ENCODE measurements at places on chromosomes 5 and 9.

DNA sequence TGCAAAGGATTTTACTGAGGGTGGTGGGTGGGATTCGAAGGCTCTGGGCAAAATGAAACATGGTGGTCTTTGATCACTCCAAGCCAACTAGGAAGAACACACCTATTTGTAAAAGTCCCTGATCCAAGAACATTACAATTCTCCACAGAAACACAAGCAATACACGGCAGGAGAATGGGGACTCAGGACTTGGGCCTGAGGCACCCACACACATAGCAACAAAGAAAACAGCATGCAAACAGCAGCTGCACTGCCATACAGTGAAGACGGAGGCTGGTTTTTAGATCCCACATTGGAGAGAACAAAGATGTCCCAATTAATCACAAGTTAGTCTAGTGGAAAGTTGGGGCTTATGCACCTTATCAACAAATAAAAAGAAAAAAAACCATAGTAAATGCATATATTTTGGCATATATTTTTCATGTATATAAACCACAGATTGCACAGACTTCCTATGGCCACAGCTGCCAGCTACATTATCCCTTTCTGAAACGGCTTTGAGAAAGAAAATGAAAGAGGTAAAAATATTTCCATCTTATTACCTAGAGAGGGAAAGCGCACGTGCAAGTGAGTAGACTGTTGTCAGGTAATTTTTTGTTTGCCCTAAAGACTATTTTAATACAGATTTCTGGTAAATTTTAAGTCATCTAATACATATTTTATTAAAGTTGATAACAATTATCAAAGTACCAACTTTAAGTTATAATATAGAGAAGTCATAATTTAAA is 410.9 kb downstream of the BNC2 start:
- DNase-seq: no peak

DNA sequence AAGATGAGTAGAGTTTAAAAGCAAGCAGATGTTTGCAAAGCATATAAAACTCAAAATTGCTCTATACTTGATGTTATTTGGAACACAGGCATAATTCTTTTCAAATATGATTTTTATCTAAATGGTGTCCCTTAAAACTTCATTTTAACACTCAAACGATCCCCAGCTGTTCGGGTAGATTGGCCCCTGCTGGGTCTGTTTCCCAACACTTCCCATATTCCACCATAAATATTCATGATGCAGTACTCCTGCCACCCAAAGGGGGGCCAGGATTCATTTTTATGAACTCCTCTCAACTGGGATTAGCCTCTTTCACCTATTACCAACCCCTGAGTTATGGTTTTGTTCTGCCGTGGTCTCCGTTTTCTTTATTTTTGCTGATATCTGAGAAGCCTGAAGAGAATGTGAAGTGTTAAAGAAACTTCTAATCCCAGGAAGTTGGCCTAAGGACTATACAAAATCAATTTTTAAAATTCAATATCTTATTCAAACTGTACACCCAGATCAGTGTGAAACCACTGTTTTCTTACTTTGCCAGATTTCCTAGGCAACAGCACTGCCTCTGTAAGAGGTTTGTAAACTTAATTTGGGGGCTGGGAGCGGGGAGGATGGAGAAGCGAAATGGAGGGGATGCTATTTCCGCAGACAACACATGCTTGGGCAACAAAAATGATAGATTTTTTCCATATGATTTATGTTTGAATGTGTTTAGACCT is 384.1 kb downstream of the DMRT2 start:
- no peak for DNase-seq

GRCh38 chr5:59673438-59674058 is 220.0 kb downstream of the PDE4D start:
- DNase-seq: no peak

DNA sequence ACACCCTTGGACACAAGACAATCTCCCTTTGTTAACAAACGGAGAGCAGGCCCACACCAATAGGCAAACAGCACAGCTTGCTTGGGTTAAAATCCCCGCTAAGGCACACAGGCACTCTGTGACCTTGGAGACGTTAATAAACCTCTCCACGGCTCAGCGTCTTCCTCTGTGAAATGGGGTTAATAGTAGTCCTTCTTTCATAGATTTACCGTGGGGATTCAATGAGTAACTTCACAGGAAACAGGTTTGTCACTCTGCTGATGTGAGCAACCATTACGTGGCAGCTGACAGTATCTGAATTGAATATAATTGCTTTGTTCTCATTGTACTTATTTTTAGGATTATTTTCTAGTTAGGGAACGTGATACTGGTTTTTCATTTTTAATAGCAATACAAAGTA is 65.2 kb upstream of the ADRA1B start:
- DNase-seq: no peak

DNA sequence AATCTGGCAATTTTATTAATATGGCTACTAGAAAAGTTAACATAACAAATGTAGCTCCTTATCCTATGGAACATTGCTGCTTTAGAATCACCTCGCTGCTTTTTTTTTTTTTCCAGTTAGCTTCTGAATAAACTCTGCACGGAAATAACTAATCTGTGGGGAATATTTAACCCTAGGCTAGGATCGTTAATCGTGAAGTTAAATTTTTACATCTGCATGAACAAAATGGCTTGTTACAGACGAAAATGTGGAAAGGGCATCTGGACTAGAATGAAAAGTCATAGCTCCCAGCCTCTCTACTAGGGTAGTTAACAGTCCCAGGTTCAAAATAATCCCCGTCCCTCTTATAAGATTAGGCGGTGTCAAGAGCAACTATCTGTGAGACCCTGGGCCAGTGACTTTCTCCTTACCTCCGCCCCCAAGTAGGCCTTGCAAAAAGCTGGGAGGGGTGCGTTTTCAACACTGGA is 470 bp upstream of the SLC22A5 start:
- no peak for DNase-seq

GRCh38 chr5:181246276-181247049 is 2.8 kb upstream of the RACK1 start:
- DNase-seq: no peak

- DNase-seq: no peak
Measured at GRCh38 chr5:5331848-5332247, 90.6 kb upstream of the ICE1 start.

DNA sequence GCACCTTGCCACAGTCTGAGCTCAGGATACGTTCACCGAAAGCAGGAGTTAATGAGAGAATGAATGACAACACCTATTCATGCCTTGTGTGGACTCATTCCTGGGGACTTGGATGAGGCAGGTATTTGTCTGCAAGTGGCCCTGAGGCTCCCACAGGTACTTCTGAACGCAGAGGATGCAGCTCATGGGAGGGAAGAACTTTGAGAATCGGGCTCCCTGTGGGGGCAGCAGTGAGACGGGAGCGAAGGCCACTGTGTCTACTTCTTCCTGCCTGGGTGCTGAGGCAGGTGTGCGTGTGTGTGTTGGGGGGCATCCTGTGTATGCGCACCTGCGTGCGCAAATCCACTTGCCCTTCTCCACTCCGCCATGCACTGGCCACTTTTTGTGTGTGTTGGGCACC is 42.2 kb downstream of the PTPN3 start:
- no peak for DNase-seq

DNA sequence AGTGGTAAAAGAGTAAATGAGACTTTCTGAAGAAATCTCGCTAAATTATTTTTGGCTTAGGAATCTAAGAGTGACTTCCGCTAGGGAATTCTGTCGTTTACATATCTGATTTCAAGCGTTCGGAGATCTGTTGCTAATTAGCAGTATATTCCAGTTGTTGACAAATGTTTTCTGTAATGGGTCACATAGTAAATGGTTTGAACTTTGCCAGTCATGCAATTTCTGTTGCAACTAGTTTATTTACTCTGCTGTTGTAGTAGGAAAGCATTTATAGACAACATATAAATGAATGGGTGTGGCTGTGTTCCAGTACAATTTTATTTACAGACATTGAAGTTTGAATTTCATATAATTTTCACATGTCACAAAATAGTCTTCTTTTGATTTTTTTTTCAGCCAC is 57.4 kb upstream of the JAK2 start:
- no peak for DNase-seq

DNA sequence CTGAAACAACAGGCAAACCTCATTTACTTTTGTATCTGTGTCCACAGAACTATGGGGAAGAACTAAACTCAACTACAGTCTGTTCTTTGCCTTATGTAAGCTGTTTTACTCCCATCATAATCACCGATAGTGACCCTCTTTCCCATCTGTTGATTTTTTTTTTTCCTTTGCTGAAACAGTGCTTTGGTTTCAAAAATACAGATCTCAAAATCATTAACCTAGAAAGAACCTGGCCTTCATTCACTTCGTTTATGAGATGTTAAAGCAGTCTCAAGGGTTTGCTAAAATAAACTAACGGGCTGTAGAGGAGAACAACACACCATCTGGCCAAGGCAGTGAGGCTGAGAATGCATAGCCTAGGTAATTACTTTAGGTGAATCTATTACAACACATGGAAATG is 706.6 kb upstream of the ZNF608 start:
- no peak for DNase-seq

Data from HS-27A (cell line).